ENCODE measurements at places on chromosomes 1 and 21. TPM values are rescaled to one million over a fixed set of nuclear protein-coding genes. Genes with fewer than 3 reads are reported as not detected.

DNA sequence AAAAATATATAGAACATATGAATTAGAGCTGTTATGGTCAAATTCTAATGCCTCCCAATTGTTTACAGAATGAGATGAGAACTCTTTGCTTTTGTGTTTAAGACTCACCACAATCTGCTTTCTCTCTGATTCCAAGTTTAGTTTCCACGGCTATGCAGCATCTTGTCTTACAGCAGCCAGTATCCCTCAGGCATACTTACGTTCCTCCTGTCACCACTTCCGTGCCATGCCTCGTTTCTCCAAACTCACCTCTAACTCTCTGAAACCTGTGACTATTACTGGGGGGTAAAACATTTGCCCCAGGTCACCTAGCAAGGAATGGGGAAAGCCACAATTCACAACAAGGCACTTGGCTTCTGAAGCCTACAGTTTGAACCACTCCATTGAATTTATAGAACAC lies 192.8 kb upstream of the NRIP1 start:
- no peak for DNase-seq

GRCh38 chr1:237041795-237042525 lies at the start of gene RYR2:
Gene RYR2, plus strand, starts transcription at chr1:237042184. Its CDS starts 338 bp downstream, at chr1:237042522.
- no peak for DNase-seq

GRCh38 chr1:179785728-179786127 lies 42.6 kb downstream of the FAM163A start:
- no peak for DNase-seq

C1QC gene
- 353 TPM for total RNA-seq

DNA sequence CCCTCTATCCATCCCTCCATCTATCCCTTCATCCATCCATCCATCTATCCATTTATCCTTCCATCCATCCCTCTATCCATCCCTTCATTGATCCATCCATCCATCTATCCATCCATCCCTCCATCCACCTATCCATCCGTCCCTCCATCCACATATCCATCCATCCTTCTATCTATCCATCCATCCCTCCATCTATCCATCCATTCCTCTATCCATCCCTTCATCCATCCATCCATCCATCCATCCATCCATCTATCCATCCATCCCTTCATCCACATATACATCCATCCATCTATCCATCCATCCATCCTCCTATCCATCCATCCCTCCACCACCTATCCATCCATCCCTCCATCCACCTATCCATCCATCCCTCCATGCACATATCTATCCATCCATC lies 23.6 kb downstream of the MATN1 start:
- DNase-seq = no peak

PLA2G2C gene
- total RNA-seq = not detected

LYPD8 gene
- not detected for total RNA-seq

GRCh38 chr1:47228644-47229030 lies 3.4 kb downstream of the TAL1 start:
- no peak for DNase-seq

DNA sequence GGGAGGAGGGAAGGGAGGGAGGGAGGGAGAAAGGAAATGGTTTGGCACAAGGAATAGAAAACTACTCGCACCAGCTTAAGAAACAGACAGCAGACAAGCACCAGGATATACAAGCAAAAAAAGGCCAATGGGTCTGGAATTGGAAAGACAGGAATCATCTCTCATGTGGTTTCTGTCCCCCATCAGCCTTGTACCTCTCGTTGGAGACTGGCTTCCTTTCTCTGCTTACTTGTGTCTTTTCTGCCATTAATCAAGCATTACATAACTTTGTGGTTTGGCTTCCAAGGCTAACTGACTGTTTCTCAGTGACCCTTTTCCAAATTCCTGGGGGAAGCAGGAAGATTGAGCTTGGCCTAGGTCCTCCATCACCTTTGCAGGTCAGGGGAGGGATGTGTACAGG lies 11.8 kb upstream of the RALGPS2 start:
- DNase-seq = no peak

- DNase-seq = no peak
Measured at GRCh38 chr1:232511172-232511571, 118.8 kb downstream of the SIPA1L2 start.

CCDC190 gene
- not detected for total RNA-seq

DNA sequence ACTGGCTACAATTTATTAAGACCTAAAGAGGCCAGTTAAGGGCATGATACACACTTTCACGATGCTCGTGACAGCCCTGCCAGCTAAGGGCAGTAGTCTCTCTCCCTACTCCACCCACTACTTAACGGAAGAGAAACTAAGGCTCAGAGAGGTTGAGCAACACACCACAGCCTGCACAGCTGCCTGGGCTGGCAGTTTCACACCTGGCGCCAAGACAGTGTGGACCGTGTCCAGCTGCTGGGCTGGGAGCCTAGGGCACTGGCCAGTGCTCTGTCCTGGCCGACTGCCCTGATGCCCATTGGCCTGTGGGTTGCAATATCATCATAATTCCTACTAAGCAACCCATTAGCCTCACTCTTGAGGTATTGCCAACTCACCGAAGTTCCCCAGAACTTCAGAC lies 27.6 kb downstream of the TENT5C start:
- DNase-seq = no peak

DNA sequence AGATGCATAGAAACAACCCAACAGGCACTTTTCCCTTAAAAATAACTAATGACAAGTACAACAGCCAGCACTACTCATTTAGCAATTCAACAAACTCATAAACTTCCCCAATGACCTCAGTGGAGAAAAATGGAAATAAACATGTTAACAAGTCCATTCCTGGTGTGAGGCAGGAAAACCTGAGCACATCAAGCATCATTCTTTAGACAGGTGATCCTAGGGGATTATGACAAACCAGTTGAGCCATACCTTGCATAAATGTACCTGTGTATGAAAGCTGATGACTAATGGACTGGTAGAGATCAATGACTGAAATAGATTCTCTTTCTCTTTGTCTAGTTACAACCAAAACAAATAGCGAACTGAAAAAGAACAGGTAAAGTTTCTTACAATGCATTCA lies 7.0 kb downstream of the COL24A1 start:
- DNase-seq = no peak

GRCh38 chr1:27906759-27907158 lies 28.0 kb upstream of the SMPDL3B start:
- DNase-seq = no peak

DNA sequence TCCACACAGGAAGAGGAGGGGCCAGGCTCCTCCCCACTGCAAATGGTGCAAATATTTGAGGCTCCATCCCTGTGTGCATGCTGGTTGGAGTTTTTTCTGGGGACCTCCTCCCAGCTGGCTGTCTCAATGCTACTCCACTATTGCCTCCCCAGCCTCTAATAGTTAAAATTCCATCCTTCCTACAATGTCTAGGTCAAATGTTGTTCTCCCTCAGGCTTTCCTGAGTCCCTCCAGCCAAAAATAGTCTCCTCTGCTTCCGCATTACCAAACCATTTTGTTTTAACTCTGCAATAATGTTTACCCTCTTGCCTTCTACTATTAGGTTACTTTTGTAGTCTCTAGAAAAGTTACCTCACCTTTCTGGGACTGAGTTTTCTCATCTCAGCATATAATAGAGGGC lies 29.6 kb upstream of the FMO1 start:
- DNase-seq = no peak

- DNase-seq = no peak
Measured at GRCh38 chr1:161092621-161093028, 3.3 kb upstream of the NECTIN4 start.

- no peak for DNase-seq
Measured at GRCh38 chr1:78619803-78620579, at the start of gene IFI44L. Gene IFI44L, plus strand, starts transcription at chr1:78620448. Its CDS starts 7,468 bp downstream, at chr1:78627916.

GRCh38 chr21:45284456-45284741 lies 3.3 kb downstream of the POFUT2 start:
- DNase-seq = peak; percentile 28

RSPH1 gene
- 0.84 TPM for total RNA-seq

SDHB gene
- 79.3 TPM for total RNA-seq

- no peak for DNase-seq
Measured at GRCh38 chr1:112697781-112698201, 9.1 kb downstream of the RHOC start.

GRCh38 chr1:206867716-206868115 lies 2.3 kb downstream of the IL20 start:
- DNase-seq = no peak

PLA2G2D gene
- total RNA-seq = not detected

DNA sequence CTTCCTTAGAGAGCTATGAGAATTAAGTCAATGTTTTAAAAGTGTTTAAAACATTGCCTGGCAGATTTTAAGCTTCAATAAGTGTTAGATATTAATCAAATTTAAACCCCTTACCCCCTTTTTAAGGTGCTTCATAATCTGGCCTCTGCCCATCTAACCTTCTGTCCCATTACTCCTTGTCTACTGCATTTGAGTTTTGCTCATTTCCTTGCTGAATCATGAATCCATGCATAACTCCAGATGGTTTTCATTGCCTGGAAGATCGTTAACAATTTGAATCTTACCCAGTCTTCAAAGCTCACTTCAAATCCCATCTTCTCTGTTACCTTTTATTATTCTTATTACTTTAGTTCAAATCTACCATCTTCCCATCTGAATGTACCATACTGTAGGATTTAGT lies 4.6 kb downstream of the HJV start:
- DNase-seq = no peak

- no peak for DNase-seq
Measured at GRCh38 chr1:8821084-8821483, 3.6 kb upstream of the RERE start.

S100A8 gene
- total RNA-seq = 266 TPM

DNA sequence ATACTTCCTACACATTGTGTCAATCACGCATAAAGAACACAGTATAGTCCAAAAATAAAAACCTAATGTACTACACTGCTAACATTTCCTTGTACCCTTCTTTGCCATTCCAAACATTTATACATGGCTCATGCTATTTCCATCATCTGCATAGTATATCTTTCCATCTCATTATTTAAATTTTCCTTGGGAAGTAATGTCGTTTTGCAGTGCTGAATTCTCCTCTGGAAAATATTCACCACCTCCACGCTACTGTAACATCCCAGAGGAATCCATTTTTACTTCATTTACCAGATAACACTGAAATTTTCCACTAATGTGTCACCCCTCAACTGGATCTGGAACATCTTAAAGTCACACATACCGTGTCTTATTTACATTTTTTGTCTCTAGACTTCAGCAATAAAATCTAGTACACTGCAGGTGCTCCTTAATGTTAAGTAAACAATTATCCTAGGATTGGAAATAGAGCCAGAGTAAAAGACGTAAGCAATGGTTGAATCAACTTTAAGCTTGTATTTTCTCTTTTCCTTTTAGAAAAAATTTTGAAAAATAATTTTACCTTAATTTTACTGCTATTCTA lies 881.0 kb downstream of the AMY1C start:
- no peak for DNase-seq

GRCh38 chr1:177645491-177646190 lies 324.2 kb downstream of the SEC16B start:
- DNase-seq = no peak

DNA sequence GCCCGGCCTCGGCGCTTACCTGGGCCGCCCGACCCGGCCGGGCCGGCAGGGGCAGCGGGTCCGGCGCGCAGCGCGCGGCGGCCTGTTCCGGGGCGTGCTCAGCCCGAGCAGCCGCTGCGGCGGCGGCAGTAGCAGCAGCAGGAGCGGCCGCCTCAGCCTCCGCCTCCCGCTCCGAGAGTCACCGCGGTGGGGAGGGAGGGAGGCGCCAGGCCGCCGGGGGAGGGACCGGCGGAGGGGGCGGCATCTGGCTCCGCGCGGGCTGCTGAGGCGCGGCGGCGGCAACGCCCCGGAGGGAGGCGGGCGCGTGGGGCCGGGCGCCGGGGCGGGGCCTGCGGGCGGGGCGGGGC lies at the start of gene CTNNBIP1:
Gene CTNNBIP1, minus strand, starts transcription at position 194 of the 347 bp plus-strand sequence. CDS start 38,205 bp downstream, outside the sequence.
- no peak for DNase-seq
